ENCODE measurements at places on chromosomes 16 and 17.
A peak's percentile ranks its signal among the peaks of the same experiment; 100 is the strongest.

DNA sequence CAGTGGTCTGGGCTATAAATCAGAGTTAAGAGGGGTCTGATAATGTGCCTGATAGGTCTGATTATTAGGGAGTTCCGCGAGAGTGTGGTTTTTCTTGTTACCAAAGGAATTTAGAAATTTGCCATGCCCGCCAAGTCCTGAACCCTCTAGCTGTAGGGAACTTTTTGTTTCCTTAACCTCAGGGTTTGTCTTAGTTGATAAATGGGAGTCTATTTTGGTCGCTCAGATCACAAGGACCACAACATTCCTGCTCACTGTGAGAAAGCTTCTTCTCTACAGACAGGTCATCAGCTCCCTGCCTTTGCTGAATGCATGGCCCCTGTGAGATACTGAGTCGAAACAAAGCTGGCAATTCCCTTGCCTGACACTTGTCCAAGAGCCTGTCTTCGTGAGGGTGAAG is 497.8 kb downstream of the HS3ST4 start:
- no peak for DNase-seq

- DNase-seq = no peak
These were observed 56.1 kb upstream of the MRTFB start for GRCh38 chr16:14015033-14015432.

GRCh38 chr17:27525316-27525715 is 69.1 kb downstream of the KSR1 start:
- no peak for DNase-seq

GRCh38 chr16:76976101-76976500 is 214.9 kb upstream of the MON1B start:
- DNase-seq = no peak

GRCh38 chr17:77027271-77027889 is 113.4 kb upstream of the SEC14L1 start:
- DNase-seq = no peak

DNA sequence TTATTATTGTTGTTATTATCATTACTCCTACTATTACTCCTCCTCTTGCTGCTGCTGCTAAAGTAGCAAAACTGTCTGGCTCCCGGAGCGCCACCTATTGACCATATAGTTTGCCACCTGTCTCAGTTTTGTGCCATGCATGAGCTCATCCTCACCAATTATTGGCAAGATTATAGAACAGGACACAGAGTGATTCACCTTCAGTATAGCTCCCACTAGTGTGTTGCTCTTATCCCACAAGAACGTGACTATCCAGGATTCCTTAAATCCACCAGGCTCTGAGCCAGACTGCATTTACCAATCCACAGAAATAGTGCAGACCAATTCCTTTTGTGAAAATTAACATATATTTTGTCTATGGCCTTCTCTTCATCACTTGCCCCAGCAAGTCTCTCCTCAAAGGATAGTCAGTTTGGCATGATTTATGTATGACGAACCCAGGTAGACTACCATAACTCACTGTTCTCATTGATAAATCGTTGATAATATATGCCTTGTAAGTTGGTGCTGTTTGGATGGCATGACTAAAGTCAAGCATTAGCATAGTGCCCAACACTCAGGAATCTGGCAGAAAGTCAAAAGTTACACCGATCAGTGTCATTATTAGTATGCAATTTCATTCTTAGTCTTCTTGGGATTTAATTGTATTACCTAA is 405.5 kb upstream of the HSBP1 start:
- no peak for DNase-seq

DNA sequence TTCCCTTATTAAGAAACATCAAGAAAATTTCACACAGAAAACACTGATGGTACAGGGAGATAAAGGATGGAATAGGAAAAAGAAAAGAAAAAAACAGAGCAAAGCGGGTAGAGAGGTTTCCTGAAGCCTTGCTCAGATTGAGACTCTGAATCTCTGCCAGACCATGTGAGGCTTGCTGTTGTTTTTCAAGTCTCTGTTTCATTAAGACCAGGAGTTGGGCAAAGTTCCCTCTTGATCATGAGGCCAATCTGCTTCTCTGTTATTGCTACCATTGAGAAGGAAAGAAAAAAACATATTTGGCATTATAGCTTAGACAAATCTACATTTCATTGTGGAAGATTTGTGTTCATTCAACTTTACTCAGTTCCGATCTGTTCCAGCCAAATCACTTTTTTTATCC is 201.6 kb upstream of the SOX9 start:
- no peak for DNase-seq

DNA sequence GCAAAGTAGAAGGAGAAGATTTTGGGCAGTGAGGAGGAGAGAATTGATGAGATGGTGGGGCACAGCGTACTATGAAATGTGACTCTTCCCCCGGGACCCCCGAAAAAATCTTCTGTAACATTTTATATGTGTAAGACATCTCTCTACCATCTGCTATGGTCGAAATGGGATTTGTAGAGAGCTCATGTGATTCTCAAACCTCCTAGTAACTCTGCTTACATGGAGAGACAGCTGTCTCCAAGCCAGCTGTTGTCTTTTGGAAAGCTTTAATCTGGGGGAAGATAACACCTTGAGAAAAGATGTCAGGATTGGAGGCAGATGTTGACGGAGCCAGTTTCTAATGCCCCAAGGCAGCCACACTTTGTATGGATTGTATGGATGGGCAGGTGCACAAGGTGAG is 94.1 kb downstream of the PRKCB start:
- DNase-seq = no peak

GRCh38 chr16:83247767-83248372 is 559.9 kb upstream of the HSBP1 start:
- no peak for DNase-seq

DNA sequence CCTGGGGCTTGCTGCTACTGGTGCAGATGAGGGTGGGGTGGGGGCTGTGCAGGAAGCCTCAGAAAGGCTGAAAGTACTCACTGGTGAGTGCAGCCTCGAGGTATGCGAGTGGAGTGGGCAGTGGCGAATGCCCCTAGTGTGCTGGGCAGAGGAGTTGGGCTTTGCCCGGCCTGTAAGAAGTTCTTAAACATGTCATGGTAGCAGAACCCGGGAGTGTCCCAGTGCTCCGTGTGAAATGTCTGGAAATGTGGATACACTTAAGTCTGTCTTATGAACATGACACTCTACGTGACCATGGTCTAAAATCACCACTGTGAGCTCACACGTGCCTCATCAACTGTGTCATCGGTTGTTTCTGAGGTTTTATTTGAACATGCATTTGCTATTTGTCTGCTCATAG is 1.7 kb downstream of the SMTNL2 start:
- no peak for DNase-seq

DNA sequence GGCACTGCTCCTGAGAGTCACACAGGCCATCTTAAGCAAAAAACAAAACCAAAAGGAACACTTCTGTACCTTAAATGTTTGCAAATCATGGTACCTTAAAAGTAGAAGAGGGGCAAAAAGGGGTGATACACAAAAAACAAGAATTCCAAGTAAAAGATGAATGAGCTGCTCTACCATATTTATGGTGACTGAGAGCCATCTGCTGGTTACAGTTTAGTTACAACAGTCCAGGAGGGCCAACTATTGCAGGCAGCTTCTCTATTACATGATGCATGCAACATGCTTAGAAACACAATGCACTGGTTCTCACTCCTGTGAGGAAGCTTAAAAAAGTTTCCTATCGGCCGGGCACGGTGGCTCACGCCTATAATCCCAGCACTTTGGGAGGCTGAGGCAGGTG is 53.5 kb downstream of the STX8 start:
- DNase-seq = peak; percentile 65

- no peak for DNase-seq
These were observed 23.5 kb upstream of the DNAJA2 start for GRCh38 chr16:46996952-46997458.

DNA sequence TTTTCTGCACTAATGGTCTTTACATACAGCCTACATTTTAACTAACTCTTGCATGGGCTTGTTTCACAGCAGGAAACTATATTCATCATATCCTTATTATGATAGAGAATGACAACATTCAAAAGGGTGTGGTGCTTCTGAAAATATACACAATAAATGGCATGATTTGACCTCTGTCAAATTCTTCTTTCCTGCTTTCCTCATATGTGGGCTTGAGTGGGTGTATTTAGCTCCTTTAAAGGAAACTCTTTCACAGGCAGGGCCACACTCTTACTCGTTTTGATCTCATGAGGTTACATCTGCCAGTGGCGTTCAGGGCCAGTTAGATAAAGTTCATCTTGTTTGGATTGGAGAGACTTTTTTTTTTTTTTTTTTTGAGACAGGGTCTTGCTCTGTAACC is 6.1 kb downstream of the SLC35G3 start:
- no peak for DNase-seq

DNA sequence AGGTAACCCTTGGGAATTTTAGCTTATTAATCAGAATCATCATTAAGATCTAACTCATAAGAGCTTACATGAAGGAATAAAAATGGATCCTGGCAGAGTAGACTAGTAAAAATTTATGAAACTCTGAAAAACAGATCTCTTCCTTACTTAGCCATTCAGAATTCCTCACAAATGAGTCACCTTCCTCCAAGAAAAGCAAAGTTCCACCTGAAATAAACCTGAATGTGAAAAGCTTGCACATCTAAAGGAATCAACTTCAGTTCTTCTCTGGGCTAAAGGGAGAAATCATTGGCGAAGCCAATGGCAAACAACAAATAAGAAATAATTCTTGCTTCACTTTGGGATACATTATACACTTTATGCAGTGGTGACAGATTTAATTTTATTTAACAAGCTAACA is 22.7 kb downstream of the MYO1D start:
- DNase-seq = no peak

DNA sequence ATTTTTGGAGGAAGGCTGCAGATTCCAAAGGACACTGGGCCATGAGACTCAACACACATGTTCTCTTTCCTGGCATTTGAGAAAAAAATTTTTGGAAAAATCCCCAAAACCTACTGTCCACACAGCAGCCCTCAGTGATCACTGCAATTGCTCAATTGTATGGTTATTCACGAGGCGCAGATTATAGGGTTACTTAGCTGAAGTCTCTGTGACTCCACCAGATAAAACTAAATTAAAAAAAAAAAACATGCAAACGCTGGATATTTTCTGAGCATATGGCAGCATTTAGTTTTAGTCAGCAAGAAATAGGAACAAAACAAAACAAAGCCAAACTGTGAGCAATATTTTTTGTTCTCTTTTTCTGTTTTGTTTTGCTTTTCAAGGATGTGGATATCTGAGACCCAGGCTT is 83.8 kb upstream of the FAM20A start:
- peak; percentile 35 for DNase-seq

DNA sequence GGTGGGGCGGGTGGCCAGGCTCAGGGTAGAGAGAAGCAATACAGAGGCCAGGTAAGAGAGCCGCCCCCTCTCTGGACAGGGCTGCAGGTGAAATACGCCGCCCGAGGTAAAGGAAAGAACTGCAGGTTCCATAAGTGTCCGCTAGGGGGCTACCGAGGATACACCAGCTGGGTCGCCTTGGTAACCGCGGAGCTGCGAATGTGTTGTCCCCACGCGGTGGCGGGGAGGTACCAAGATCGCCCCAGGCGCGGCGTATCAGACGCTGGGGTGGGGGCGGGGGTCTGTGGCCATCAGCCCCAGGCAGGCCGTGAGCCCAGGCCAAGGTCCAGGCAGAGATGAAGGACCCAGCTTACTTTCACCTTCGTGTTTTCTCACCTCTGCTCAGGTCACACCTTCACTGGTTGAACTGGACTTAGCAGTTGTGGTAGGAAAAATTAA is 18.4 kb upstream of the ZFP90 start:
- DNase-seq = peak; percentile 97

GRCh38 chr17:50657627-50658026 is 22.9 kb downstream of the ABCC3 start:
- no peak for DNase-seq

- no peak for DNase-seq
These were observed 104.5 kb downstream of the C16orf78 start for GRCh38 chr16:49478107-49478506.

DNA sequence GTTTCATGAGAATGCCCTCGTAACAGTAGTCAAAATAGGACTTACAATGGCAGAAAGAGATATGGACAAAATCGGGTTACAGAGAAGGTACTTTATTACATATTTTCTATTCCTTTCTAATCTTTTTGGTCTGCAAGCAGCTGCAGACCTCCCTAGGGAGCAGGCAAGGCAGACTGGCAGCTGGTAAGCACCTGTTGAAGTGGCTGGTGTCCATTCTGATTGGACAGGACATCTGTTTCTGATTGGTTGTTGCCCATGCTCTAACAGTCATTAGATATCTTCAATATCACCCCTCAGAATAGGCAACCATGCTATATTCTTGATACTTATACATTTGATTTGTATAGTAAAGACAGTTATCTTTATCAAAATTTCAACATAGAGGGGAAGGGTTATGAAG is 606.3 kb downstream of the KCNJ2 start:
- no peak for DNase-seq

DNA sequence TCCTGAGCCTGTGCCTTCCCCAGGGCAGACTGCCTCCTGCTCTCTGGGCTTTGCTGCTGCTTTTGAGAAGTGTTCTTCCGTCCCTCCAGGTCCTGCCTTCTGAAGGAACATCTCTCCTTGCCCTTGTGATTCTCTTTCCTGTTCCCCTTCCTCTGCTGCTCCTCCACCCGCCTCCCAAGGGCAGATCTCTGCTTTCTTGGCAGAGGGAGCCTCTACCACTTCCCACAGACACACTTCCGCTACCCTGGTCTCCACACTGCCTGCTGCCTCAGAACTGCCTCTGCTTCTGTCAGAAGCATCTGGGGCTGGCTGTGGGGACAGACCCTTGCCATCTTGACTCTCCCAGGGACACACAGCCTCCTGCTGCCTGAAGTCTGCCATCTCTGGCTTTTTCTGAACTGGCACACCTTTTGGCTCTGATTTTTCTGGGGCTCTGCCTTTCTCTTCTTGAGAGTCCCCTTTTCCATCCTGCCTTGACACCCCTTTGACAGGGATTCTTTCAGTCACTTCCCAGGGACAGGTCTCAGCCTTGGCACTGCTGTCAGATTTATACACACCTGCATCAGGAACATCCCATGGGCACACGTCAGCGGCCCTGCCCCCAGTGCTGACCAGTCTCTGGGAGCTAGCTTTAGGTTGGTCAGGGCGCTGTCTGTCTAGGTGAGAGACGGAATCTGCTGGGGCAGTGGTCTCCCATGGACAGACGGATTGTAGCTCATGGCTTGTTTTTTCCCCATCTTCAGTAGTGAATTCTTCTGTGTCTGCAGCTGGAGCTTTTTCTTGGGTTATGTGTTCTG is 16.6 kb downstream of the GPR179 start:
- DNase-seq = no peak

GRCh38 chr16:50722960-50723359 is 18.9 kb upstream of the CYLD start:
- no peak for DNase-seq

- DNase-seq = peak; percentile 95
These were observed 6.8 kb downstream of the MPG start for GRCh38 chr16:84718-85406.

DNA sequence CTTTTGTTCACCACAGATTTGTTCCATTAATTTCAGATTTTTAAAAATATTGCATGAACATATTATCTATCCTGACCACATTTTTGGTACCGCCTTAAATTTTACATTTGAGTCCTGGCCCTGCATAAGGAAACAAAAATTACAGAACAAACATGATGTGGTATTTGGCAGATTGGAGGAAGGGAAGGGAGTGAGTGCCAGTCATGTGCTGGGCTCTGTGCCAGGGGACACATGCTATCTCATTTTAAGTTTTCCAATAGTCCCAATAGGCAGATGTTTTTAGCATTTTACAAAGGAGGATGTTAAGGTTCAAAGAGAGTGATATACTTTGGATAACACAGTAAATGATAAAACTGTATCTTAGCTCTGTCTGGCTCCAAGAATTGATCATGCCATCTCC is 185.1 kb downstream of the CDK5R1 start:
- DNase-seq = no peak

- no peak for DNase-seq
These were observed 1131.0 kb upstream of the GOT2 start for GRCh38 chr16:59864981-59865666.

- no peak for DNase-seq
These were observed 61.1 kb downstream of the ADAMTS18 start for GRCh38 chr16:77373726-77374125.
